ENCODE measurements at places on chromosomes 1 and 21.
A peak's percentile ranks its signal among the peaks of the same experiment; 100 is the strongest.

GRCh38 chr21:28356422-28356821 is 636.3 kb downstream of the LTN1 start:
- no peak for DNase-seq

- no peak for DNase-seq
Measured at GRCh38 chr1:208523007-208523406, 278.8 kb upstream of the PLXNA2 start.

GRCh38 chr1:59541161-59541560 is 244.3 kb downstream of the FGGY start:
- peak; percentile 45 for DNase-seq

GRCh38 chr1:30451532-30452125 is 271.8 kb downstream of the MATN1 start:
- no peak for DNase-seq

All from NCI-H1105 (cell line).